ENCODE measurements at places on chromosomes 2 and 18. TPM values are rescaled to one million over a fixed set of nuclear protein-coding genes. Genes with fewer than 3 reads are reported as not detected.

- no peak for DNase-seq
Measured at GRCh38 chr2:229164545-229165249, 106.4 kb downstream of the PID1 start.

DNA sequence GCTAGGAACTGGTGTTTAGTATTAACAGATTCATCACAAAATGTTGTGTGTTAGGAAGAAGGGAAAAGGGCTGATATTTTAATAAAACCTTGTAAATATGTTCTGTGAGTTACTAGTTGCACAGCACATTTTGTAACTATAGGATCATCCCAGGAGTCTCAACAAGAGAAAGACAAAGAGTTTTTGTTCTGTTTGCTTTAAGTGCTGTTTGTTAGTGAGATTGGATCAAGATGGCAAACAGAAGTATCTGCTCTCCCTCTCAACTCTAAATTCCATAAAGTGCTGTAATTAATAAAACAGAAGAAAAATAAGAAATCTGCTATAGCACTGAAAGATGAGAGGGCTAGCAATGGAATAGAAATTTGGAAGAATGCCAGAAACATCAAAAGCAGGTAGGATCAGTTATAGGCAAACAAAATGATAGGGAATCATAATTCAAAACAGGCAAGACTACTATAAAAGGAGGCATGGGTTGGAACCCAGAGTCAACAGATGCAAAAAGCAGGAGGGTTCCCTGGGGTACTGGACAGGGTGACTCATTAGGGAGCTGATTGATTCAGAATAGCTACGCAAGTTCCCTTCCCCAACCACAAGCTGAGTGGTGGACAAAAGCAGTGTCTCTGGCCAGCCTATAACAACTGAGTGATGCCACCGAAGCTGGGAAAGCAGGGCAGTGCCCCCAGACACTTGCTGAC, 75.8 kb downstream of the DYNC1I2 start:
- no peak for DNase-seq

DNA sequence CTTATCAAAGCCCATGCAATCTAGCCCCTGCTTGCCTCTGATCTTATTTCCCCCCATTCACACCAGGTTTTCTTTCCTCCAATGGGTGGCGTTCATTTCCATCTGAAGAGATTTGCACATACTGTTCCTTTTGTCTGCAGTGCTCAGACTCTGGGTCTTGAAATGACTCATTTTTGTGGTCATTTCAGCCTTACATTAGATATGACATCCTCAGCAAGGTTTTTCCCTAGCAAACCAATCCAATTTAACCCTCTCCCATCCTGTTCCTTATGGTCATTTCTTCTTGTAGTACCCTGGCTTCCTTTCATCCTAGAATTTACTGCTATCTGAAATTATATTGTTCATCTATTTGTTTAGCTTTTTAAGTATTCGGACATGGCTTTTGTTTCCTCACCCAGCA, 42.5 kb upstream of the SCN1A start:
- DNase-seq, result no peak

DNA sequence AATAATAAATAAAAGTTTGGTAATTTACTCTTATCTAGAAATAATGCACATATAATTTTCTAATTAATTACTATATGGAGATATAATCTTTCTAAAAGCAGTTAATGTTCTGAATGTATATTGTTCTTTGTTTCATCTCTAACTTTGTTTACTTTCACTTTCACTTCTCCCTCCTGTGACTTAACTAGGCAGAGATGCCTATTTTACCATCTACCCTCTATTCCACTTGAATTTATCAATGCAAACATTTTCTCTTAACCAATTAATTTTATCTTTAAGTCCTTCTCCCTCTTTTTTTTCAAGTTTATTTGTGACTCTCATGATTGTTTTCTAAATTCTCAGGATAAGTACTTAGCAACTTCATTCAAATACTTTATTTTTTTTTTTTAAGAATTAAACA, 55.1 kb upstream of the IL1RL1 start:
- DNase-seq, result no peak

DNA sequence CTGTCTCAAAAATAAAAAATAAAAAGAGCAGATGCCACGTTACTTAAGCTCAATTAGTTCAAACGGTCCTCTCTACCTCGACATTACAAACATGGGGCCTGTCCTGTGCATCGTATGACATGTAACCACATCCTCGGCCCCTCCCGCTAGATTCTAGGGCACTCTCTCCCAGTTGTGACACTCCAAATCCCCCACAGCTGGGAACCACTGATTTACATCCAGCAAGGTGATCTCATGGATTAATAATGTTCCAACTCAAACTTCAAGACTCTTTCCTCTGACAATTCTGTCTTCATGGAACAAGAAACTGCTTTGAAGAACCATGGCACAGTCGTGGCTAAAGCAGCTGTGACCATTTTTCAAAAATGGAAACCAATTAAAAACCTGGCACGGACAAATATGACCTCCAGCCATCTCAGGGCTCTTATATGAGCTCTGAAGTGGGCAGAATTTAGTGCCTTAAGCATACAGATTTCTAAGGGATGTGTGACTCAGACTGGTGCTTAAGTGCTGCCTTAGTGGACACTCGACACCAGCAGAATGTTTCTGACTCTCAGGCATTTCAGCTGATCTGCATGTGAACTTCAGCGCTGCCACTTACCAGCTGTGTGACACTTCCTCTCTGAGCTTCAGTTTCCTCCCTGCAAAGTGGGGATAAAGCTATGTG, 31.7 kb upstream of the ASAP2 start:
- peak; percentile 45 for DNase-seq

DNA sequence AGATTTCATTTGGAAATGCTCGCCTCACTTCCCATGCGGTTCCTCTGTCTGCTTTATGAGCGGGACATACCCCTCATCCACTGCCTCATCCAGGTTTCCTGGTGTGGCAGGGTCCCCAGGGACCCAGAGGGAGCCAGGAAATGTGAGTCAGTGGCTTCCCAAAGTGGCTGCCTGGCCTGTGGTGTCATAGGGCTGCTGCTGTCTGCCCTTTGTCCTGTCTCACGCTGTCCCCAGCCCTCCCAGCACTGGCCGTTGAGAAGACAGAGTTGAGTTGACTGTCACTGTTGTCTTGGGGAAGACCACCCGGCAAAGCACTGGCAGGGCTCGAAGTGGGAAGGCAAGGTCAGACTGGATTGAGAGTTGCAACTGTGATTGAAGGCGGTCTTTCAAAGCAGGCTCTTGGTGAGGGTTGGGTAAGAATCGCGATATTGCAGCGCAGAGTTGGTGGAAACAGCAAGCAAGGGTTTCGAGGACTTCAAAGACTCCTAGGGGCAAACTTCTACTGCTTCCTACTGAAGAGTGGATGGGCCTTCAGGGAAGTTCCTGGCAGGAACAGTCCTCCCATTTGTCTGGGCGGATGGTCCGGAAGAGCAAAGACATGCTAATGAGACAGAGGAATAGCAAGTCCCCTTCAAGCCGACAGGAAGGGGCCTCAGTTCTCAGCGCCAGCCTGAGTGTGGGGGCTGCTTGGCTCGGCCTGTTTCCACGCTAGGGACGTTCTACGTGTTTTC, 33.9 kb downstream of the RAB31 start:
- no peak for DNase-seq

GRCh38 chr18:7755753-7756475, 188.8 kb downstream of the PTPRM start:
- no peak for DNase-seq

DNA sequence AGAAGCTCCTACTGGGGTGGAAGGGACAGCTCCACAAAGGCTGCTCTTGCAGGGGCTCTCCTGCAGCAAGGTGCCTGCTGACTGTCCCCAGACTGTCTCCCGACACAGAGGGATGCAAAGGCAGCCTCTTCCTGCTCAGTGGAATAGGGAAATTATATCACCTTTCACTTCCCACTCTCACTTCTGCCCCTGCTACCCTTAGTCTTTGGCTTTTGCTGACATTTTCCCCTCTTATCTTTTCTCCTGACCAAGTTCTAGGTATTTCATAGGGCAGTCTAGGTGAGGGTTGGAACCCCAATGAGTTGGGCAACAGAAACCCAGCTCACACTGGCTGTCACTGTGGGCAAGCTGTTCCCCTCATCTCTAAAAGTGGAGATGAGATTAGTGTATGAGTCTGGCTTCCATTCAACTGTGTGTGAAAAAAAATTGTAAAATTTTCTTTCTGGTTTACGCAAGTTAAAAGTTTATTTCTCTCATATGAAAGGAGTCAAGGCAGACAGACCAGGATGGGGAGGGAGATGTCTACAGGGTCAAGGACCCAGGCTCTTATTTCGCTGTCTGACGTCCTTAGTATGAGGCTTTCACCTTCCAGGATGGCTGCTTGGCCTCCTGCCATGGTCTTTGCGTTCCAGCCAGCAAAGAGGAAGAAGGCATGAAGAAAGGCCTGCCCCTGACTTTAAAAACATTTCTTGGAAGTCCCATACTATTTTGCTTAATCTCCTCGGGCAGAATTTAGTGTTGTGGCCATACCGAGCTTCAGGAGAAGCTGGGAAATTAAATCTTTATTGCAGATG, 7.5 kb upstream of the MOCOS start:
- DNase-seq, result peak; percentile 5

GRCh38 chr2:158717366-158718195, 77.5 kb upstream of the DAPL1 start:
- no peak for DNase-seq

- DNase-seq, result no peak
Measured at GRCh38 chr2:148058641-148059040, 37.8 kb downstream of the MBD5 start.

- no peak for DNase-seq
Measured at GRCh38 chr2:9094117-9094516, 90.6 kb upstream of the MBOAT2 start.

GRCh38 chr2:24857746-24858145, 62.3 kb downstream of the ADCY3 start:
- DNase-seq, result no peak

GRCh38 chr2:11716689-11717321, 29.6 kb upstream of the LPIN1 start:
- DNase-seq, result peak; percentile 22

Gene SERPINB2
- total RNA-seq, result not detected

Gene ARHGEF33
- total RNA-seq, result not detected

Gene MAPK4
- total RNA-seq, result not detected

Gene MERTK
- total RNA-seq, result 0.22 TPM

Gene MC5R
- total RNA-seq, result not detected

Gene GPR155
- total RNA-seq, result 1.9 TPM

Gene CCDC74A
- total RNA-seq, result 40.2 TPM

Gene PCARE
- not detected for total RNA-seq
